Activated T-helper 1 cell treated with Interleukin-2 at 50 U/mL for 16 hours (primary cell): ENCODE measurements at places on chromosomes 4 and X.
A peak's percentile ranks its signal among the peaks of the same experiment; 100 is the strongest.

- no peak for DNase-seq
These were observed 1299.9 kb downstream of the C4orf33 start for GRCh38 chr4:130395871-130396270.

- DNase-seq: no peak
These were observed 15.5 kb downstream of the SEL1L3 start for GRCh38 chr4:25847329-25847728.

- no peak for DNase-seq
These were observed 29.6 kb downstream of the GUCY1A1 start for GRCh38 chr4:155696226-155696625.

DNA sequence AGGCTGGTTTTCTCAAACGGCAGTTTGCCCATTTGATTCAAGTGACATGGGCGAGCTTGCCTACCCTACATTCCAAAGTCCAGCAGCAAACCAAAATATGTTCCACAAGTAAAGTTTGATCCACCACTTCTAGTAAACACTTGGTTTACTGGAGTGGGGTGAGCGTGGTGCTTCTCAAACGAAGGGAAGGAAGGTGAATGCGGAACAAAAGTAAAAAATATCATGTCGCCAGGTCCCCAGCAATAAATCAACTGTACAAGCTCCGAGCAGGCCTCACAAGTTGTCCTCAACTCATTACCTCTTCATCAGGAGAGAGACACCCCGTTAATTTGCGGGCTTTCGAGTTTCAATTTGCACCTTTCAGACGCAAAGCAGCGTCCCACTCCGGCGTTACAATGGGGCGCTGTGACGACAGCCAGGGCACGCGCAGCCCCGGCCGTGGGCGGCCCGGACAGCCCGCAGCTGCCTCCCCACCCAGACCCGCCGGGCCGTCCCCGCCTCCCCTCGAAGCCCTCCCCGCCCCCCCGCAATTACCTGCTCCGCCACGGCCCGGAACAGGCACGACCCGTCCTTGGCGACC lies 1.0 kb downstream of the OTUD4 start:
- peak; percentile 62 for DNase-seq

GRCh38 chr4:48779095-48779997 lies 733 bp downstream of the FRYL start:
- peak; percentile 64 for DNase-seq

GRCh38 chrX:39619182-39620009 lies 478.4 kb downstream of the BCOR start:
- DNase-seq: no peak

DNA sequence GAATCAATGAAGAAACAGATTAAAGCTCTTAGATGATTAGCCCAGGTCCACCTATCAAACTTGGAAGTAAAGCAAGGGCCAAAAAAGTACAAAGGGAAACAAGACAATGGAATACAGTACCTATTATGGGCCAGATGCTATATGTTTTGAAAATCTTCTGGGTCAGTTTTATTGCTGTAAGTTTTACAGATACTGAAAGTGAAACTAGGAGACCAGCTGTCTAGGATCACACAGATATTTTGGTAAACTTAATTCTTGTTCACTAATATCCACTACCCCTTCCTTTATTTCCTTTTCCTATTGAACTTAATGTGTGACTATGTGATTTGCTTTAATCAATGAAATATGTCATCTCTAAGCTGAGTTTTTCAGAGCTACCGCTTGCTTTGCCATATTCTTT lies 505.4 kb upstream of the PITX2 start:
- DNase-seq: no peak

GRCh38 chr4:22897520-22898108 lies 204.9 kb downstream of the GBA3 start:
- no peak for DNase-seq

- DNase-seq: no peak
These were observed 66.4 kb upstream of the BANK1 start for GRCh38 chr4:101724093-101724492.

GRCh38 chr4:48334236-48334635 lies 7.1 kb upstream of the SLAIN2 start:
- DNase-seq: no peak

DNA sequence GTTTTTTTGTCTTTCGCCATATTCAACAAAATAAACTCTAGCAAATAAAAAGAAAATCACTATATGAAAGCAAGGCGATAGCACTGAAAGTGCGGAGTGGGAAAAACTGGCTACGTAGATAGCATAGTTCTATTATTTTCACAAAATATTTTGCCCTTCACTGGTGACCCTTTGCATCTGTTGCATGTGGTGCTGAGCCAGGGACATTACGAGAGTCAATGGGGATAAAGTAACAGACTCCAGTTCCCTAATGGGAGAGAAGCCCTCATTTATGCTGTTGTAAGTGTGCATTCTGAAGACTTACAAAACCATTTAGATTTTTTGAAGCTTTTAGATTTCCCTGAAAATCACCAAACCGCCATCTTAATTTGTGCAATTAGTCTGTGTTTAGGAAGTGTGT lies 501.6 kb downstream of the PPARGC1A start:
- no peak for DNase-seq

DNA sequence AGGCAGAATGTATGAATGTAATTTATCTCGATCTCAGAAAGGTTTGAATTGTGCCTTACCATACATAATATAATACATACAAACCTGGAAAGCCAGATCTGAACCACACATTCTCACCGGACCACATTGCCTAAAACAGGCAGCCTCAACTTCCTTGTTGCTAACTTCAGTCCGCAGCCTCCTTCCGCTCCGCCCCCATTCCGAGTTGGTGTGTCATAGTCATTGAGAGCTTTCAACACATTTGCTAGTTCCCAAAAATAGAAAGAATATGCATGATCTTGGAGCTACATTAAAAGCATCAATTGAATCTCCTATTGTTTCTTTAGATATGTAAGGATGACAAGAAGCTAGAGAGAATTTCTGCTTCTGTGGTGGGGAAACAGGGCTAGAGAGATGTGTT lies 127.2 kb downstream of the ARHGEF9 start:
- DNase-seq: no peak

DNA sequence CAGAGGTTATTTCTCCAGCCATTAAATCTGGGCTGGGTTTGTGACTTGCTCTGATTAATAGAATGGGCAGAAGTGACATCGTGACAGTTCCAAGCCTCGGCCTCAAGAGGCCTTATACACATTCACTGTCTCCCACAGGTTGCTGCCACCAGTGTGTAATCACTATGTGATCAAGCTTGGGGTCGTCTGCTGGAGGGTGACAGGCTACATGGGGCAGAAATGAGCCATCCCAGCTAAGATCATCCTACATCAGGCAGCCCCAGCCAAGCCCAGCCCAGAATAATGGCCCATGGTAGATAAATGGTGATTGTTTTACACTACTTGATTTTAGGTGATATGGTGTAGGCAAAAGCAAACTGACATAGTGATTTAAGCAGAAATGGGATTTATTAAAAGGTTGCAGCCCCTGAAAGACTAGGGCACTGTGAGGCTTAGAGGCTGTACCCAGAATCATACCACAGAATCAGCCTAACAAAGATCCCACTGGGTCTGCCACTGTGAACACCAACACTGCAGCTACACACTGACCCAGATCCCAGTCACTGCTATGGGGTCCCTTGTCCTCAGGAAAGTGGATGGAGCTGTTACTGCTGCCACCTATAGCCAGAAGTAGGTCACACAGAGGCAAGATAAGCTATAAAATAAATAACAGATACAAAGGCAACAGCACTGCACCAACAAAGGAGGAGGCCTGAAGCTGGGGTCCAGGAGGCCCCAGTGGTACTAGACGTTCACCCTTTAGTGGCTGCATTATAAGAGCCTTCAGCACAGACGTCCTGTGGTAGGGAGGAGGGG lies 159.6 kb upstream of the RBPJ start:
- no peak for DNase-seq

DNA sequence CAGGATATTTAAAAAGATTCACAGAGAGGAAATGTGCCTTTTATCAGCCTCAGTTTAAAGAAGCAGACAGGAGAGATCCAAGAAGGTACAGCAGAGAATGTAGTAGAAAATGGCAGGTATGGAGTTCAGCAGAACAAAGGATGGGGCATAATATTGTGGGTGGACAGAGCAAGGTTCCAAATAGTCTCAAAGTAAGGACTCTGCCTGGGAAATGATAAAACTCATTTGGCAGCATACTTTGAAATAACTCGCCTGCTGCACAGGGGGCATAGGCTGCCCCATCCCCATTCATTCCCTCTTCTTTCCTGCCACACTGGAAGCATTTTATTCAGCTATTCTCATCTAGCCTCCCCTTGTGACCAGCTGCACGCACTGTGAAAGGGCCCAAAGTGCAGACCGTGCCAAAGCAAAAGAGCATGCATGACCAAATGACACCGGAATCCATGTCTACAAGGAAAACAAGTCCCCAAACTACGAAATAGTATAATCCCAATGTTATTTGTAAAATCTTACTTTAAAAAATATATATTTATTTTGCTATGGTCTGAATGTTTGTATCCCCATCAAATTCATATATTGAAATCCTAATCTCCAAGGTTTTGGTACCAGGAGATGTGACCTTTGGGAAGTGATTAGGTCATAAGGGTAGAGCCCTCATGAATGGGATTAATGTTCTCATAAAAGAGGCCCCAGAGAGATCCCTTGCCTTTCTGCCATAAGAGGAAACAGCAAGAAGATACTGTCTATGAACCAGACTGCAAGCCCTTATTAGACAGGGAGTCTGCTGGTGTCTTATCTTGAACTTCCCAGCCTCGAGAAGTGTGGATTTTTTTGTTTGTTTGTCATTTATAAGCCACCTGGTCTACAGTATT lies 77.4 kb upstream of the PRSS48 start:
- no peak for DNase-seq

GRCh38 chr4:2673157-2673556 lies 83.0 kb downstream of the TNIP2 start:
- DNase-seq: no peak

GRCh38 chrX:47068214-47068613 lies 10.0 kb upstream of the RGN start:
- DNase-seq: no peak
